ENCODE measurements at places on chromosomes 16 and 17. TPM values are rescaled to one million over a fixed set of nuclear protein-coding genes. Genes with fewer than 3 reads are reported as not detected.

DNA sequence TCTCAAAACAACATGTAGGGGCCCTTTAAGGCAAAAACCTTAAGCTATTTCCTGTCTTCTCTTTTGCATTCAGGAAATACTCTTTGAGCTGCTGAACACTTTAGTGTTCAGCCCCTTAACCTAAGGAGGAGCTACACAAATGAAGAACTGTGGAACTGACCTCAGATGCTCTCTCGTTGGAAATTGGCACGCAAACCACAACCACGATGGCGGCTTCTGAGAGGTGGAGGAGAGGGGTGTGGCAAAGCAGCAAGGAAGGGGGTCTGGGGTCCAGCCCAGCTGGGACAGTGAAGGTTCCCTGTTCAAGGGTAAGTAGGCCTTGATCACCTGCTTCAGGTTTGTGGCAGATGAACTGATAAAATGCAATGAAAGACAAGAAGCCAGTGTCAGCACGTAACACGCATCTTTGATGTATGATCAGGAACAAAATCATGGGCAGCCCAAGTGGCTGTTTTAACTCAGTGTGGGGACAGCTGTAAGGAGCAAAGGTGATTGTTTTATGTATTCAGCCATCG lies 291.6 kb upstream of the TNRC6C start:
- H3K27ac ChIP-seq, result peak overlapping the region; percentile 30
- H3K36me3 ChIP-seq, result no peaks in the 10 kb centered on the region
- H3K27me3 ChIP-seq, result no peaks in the 10 kb centered on the region
- DNase-seq, result no peak

DNA sequence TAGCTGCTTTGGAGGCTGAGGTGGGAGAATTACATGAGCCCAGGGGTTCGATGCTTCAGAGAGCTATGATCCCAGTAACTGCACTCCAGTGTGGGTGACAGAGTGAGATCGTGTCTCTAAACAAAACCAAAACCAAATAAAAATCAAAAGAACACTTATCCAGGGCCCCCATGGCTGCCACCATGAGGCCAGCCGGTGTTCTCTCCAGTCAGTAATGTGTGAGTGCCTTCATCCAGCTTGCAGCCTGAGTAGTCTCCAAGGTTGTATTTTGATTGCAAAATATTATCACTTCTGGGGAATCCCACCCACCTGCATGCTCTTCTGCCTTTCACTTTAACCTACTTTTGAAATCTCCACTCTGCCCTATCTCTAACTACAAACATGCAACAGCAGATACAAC lies 221.0 kb upstream of the WSB1 start:
- H3K36me3 ChIP-seq, result no peaks in the 10 kb centered on the region
- H3K27me3 ChIP-seq, result no peaks in the 10 kb centered on the region
- H3K27ac ChIP-seq, result no peak overlapping the region
- DNase-seq, result no peak
- H3K4me3 ChIP-seq, result no peak overlapping the region

GRCh38 chr17:74028354-74029116 lies 174.9 kb upstream of the RPL38 start:
- no peaks in the 10 kb centered on the region for H3K4me1 ChIP-seq
- no peak for DNase-seq
- no peaks in the 10 kb centered on the region for H3K27me3 ChIP-seq
- no peak overlapping the region for H3K27ac ChIP-seq

DNA sequence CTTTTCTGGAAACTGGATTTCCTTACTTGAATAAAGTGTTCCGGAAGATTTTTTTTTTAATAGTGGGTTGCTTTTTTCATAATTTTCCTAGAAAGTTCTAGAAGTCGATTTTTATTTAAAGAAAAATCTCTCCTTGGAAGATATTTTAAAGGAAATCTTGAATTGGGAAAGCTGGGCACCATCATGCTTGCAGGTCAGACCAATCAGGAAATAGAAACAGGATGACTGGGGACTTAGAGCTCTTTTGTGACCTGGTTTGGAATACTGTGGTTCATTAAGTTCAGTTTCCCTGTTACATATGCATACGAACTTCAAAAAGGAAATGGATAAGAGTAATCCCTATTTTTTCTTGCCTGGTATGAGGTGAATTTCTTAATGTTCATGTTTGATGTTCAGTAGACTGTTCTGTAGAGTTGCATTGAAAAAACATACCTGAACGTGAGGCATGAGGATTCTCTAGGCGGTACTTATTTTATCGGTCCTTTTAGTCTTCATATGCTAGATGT lies 1.2 kb downstream of the NFATC3 start:
- peak overlapping the region; percentile 82 for H3K4me3 ChIP-seq
- peak; percentile 53 for DNase-seq
- H3K4me1 ChIP-seq, result peaks cover 18% of the 10 kb centered on the region
- peak overlapping the region; percentile 69 for H3K27ac ChIP-seq

- H3K4me3 ChIP-seq, result no peak overlapping the region
- no peaks in the 10 kb centered on the region for H3K4me1 ChIP-seq
- DNase-seq, result no peak
- H3K27ac ChIP-seq, result no peak overlapping the region
- no peaks in the 10 kb centered on the region for H3K36me3 ChIP-seq
- no peaks in the 10 kb centered on the region for H3K27me3 ChIP-seq
Measured at GRCh38 chr17:68178831-68179230, 69.0 kb upstream of the AMZ2 start.

- H3K36me3 ChIP-seq, result no peaks in the 10 kb centered on the region
- no peak overlapping the region for H3K4me3 ChIP-seq
- no peak for DNase-seq
- no peak overlapping the region for H3K27ac ChIP-seq
- no peaks in the 10 kb centered on the region for H3K27me3 ChIP-seq
Measured at GRCh38 chr16:88306860-88307545, 75.8 kb upstream of the ZNF469 start.

- no peaks in the 10 kb centered on the region for H3K4me1 ChIP-seq
- H3K4me3 ChIP-seq, result no peak overlapping the region
- no peaks in the 10 kb centered on the region for H3K27me3 ChIP-seq
- peak overlapping the region; percentile 22 for H3K27ac ChIP-seq
- DNase-seq, result peak; percentile 40
Measured at GRCh38 chr16:84548971-84549844, 44.7 kb upstream of the MEAK7 start.

DNA sequence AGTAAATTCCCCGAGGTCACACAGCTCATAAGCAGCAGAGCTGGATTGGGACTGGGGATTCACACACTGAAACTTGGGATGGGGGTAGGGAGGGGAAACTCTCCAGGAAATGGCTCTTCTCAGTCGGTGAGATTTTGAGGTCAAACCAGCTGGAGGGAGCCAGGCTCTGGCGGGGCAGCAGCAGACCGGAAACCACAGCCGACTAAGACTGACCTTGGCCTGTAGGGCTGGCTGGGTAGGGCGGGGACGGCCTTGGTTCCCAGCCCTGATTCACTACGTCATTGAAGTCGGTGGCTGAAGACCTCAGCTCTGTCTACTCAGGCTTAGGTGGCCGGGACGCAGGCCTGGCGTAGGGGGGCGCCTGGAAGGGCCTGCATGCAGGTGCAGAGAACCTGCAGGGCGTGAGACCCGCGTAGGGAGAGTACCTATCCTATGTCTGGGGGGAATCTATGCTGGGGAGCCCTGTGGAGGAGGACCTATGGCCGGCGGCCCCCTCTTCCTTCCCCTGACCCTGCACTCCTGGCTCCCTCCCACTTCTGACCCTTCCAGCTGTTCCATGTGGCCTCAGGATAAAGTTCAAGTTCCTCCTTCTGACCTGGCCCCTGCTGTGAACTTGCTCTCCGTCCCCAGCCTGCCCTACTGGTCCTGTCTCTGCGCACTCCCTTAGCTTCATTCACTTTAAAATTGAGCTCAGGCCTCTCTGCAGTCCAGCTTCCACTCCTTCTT lies 11.9 kb upstream of the SLC4A1 start:
- H3K27ac ChIP-seq, result peak overlapping the region; percentile 75
- H3K4me3 ChIP-seq, result no peak overlapping the region
- peaks cover 7% of the 10 kb centered on the region for H3K4me1 ChIP-seq

DNA sequence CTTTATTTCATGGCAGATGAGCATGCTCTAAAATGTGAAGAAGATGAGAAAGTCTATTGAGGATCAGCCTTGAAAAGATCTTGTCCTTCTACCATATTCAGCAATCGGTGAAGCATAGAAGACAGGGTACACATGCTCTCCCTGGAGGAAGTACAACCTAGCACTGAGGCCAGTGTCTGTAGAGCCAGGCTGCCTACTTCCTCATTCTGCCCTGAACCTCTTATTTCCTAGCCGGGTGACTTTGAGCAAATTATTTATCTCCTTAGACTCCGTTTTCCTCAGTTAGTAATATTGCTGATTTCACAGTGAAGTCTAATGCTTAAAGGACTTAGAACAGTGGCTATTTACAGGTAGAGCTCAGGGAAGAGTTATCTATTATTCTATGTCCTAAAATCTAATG lies 58.4 kb downstream of the TMEM100 start:
- no peak overlapping the region for H3K27ac ChIP-seq
- DNase-seq, result no peak
- no peaks in the 10 kb centered on the region for H3K36me3 ChIP-seq
- no peak overlapping the region for H3K4me3 ChIP-seq

DNA sequence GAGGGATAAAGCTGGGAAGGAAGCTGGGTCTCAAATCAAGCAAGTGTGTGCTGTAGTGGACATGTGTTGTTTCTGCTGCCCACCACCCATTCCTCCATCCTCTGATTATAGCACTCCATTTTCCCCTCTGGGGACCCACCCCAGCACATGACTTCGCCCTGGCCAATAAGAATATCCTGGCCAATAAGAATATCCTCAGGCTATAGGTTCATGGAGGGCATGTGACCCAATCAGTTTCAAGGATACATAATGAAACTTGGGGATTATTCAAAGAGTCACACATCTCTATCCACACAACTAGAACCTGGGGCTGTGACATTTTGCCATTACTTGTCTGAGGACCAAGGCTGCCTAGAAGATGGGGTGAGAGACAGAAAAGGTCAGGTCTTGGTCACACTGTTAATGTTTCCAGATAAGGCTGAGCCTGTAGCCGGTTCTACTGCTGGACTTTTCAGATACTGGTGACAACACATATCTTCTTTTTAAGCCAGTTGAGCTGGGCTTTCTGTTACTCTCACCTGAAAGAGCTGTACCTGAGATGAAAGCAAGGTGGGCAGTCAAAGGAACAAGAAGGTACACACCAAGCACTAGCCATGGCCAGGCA lies 33.7 kb downstream of the MYO18A start:
- H3K27me3 ChIP-seq, result no peaks in the 10 kb centered on the region
- H3K27ac ChIP-seq, result peak overlapping the region; percentile 43
- H3K36me3 ChIP-seq, result no peaks in the 10 kb centered on the region
- no peak overlapping the region for H3K4me3 ChIP-seq
- DNase-seq, result no peak
- peaks cover 12% of the 10 kb centered on the region for H3K4me1 ChIP-seq

DNA sequence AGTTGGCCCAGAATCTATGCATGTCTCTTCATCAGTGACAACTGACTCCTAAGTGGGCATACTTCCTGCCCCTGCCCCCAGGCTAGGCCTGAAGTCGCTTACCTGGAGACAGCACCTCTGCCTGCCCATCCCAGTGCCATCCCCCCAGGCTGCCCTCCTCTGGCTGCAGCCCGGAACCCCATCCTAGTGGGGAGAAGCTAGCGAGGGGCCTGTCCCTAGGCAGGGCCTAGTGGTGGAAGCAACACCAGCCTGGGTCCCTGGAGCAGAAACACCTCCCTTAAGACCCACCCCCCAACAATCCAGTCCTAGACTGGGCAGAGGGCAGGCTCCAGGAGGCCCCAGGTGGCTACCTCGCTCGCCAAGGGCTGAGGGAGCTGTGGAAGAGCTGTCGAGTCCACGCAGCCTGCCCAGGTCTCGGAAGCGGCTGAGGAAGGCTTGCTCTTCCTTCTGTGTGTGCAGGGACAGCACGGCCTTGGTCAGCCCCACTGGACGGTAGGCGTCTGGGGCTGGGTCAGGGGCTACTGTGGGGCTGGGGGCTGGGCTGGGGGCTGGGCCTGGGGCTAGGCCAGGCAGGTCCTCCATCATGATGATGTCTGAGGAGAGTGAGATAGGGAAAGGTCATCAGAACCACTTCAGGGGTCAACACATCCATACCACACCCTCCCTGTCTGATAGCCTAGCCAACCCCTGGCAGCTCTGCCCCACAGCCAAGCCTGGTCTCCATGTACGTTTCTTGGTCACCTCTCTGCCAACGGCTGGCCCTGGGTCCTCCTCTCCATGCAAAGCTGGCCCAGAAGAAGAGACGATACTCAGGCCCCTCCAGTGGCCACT lies 7.6 kb downstream of the PER1 start:
- no peaks in the 10 kb centered on the region for H3K27me3 ChIP-seq
- no peak for DNase-seq
- H3K4me1 ChIP-seq, result no peaks in the 10 kb centered on the region
- H3K36me3 ChIP-seq, result peaks cover 39% of the 10 kb centered on the region
- H3K27ac ChIP-seq, result no peak overlapping the region

KPNB1 gene
- 27.1 TPM for polyA plus RNA-seq

IL32 gene
- 127 TPM for polyA plus RNA-seq

HAS3 gene
- 5.3 TPM for polyA plus RNA-seq

SLC13A2 gene
- 320 TPM for polyA plus RNA-seq

NDUFAB1 gene
- polyA plus RNA-seq, result 335 TPM

ABR gene
- polyA plus RNA-seq, result 89.2 TPM

TBC1D3L gene
- 39.4 TPM for polyA plus RNA-seq
